Lung (tissue), 17 donors: ENCODE measurements at places on chromosomes 7 and 10. TPM values are rescaled to one million over a fixed set of nuclear protein-coding genes. Genes with fewer than 3 reads are reported as not detected.

DNA sequence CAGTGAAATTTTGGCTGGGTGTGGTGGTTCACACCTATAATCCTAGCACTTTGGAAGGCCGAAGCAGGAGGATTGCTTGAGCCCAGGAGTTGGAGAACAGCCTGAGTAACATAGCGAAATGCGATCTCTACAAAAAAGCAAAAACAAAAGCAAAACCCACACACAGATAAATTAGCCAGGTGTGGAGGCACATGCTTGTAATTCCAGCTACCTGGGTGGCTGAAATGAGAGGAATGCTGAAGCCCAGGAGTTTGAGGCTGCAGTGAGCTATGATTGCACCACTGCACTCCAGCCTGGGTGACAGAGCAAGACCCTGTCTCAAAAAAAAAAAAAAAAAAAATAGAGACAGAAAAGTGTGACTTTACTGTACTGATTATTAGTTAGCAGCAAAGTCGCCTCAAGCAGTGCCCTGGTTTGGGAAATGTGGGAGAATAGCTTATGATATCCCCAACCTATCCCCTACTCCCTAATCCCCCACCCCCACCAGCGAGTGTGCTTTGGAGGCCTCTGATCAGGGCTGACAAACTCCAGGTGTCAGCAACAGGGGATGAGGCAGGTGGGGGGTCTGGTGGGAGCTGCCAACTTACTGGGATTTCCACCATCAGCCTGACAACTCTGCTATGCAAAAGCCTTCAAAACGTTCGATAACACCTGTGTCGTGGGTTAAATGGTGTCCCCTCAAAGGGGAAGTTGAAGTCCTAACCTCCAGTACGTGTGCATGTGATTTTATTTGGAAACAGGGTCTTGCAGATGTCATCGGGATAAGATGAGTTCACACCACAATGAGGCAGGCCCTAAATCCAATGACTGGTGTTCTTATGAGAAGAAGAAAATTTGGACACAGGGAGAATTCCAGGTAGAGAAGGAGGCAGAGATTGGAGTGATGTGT lies 124.7 kb upstream of the SDK1 start:
- DNase-seq = no peak
- H3K4me1 ChIP-seq = peaks cover 2% of the 10 kb centered on the region
- no peak overlapping the region for H3K27ac ChIP-seq
- H3K4me3 ChIP-seq = no peak overlapping the region
- no peaks in the 10 kb centered on the region for H3K27me3 ChIP-seq
- H3K36me3 ChIP-seq = no peaks in the 10 kb centered on the region

GRCh38 chr10:102822222-102822621 lies 15.0 kb downstream of the CYP17A1 start:
- H3K4me1 ChIP-seq = peaks cover 1% of the 10 kb centered on the region
- H3K4me3 ChIP-seq = no peak overlapping the region
- H3K27me3 ChIP-seq = no peaks in the 10 kb centered on the region
- DNase-seq = no peak
- no peaks in the 10 kb centered on the region for H3K36me3 ChIP-seq
- no peak overlapping the region for H3K27ac ChIP-seq

Gene MMP21
- total RNA-seq = 0.46 TPM

DNA sequence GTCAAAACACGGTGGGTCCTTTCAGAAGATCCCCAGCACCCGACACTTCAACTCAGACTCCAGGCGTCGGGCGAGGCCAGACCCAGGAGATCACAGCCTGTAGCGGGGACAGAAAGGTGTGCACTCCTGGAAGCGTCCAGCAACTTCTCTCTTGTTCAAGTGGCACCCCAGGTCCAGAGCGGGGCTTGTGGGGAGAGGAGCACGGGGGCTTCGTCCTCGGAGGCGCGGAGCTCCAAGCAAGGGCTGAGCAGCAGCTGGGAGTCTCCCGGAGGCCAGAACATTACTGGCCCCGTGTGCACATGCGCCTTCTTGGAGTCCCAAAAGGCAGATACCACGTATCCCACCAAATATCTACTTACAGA lies 54.9 kb downstream of the ZRANB1 start:
- H3K36me3 ChIP-seq = peaks cover 66% of the 10 kb centered on the region
- peak; percentile 9 for DNase-seq
- H3K4me1 ChIP-seq = peaks cover 25% of the 10 kb centered on the region
- H3K4me3 ChIP-seq = no peak overlapping the region

Gene COL28A1
- 10.2 TPM for total RNA-seq

DNA sequence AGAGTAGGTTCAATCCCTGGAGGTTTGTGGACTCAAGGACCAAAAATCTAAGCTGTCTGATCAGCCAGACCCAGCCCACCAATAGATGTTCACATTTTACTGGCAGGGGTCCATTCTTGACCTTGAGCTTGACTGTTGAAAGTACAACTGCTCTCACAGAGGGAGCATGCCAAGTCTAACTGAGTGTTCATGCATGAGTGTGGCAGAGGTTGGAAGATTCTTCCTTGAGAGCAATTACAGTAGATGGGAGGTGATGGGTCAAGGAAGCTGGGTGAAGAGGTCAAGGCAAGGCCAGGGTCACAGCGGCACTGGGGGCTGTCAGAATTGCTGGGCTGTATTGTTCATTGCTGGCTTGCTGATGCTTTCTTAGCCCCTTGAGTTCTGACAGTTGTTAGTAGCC lies 202.8 kb upstream of the SVIL start:
- no peaks in the 10 kb centered on the region for H3K27me3 ChIP-seq
- H3K4me1 ChIP-seq = peaks cover 18% of the 10 kb centered on the region

GRCh38 chr7:149248777-149249176 lies 9.3 kb downstream of the ZNF212 start:
- no peak for DNase-seq
- H3K36me3 ChIP-seq = peaks cover 24% of the 10 kb centered on the region
- H3K27ac ChIP-seq = no peak overlapping the region
- no peak overlapping the region for H3K4me3 ChIP-seq
- H3K27me3 ChIP-seq = no peaks in the 10 kb centered on the region

Gene GLI3
- 18.4 TPM for total RNA-seq

DNA sequence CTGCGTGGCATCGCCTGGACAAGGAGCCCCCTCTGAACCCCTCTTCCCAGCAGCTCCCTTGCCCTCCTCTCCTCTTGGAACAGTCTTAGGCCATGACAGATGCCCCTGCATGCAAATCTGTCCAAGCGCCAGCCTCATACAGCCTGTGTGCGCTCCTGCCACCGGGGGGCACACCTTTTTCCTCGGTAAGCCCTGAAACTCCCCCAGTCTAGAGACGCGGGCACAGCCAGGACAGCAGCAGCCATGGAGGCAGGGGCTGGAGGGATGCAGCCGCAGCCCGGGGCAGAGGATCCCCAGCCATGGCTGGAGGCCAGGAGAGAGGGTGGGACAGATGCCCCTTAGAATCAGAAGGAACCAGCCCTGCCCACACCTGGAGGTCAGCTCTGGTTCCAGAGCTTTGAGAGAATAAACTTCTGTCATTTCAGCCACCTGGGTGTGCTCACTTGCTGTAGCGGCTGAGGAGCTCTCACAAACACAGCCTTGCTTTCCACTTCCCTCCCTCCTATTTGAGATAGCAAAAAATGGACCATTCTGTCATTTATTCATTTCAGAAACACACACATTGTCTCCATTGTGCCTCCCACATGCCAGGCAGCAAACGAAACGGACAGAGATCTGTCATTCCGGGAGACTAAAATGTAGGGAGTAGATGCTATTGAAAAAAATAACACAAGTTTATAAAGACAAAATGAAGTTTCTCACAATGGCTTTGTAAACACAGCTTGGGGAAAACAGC lies 241.5 kb downstream of the WDR37 start:
- H3K4me1 ChIP-seq = no peaks in the 10 kb centered on the region
- H3K36me3 ChIP-seq = no peaks in the 10 kb centered on the region

DNA sequence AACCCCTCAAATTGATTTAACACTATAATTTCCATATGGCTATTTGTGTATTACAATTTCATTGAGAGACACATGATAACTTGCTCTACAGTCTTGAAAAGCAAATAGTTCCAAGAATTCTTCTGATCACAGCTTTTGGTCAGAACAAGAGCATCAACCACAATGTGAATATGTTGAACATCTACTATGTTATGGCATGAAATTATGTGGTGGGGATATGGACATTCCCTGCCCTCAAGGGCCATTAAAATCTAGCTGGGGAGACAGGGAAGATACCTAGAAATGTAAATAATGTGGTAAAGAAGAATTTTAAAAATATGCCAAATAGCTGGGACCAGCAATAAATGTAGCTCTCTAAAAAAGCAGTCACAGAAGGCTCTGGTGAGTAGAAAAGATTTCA lies 262.2 kb downstream of the FZD1 start:
- H3K36me3 ChIP-seq = no peaks in the 10 kb centered on the region
- no peak overlapping the region for H3K4me3 ChIP-seq
- no peaks in the 10 kb centered on the region for H3K27me3 ChIP-seq
- H3K27ac ChIP-seq = no peak overlapping the region
- DNase-seq = no peak

- H3K4me3 ChIP-seq = no peak overlapping the region
- H3K36me3 ChIP-seq = no peaks in the 10 kb centered on the region
- no peaks in the 10 kb centered on the region for H3K27me3 ChIP-seq
- H3K27ac ChIP-seq = no peak overlapping the region
Observed at GRCh38 chr7:84674236-84674913, 479.8 kb upstream of the SEMA3A start.

- H3K27ac ChIP-seq = no peak overlapping the region
- H3K27me3 ChIP-seq = no peaks in the 10 kb centered on the region
- DNase-seq = peak; percentile 41
- no peaks in the 10 kb centered on the region for H3K4me1 ChIP-seq
- H3K36me3 ChIP-seq = no peaks in the 10 kb centered on the region
Observed at GRCh38 chr10:131885391-131886165, 15.2 kb upstream of the PPP2R2D start.

GRCh38 chr10:63677001-63677400 lies 155.8 kb downstream of the REEP3 start:
- H3K27ac ChIP-seq = no peak overlapping the region
- peaks cover 6% of the 10 kb centered on the region for H3K4me1 ChIP-seq
- no peaks in the 10 kb centered on the region for H3K27me3 ChIP-seq
- no peak for DNase-seq
- no peak overlapping the region for H3K4me3 ChIP-seq

DNA sequence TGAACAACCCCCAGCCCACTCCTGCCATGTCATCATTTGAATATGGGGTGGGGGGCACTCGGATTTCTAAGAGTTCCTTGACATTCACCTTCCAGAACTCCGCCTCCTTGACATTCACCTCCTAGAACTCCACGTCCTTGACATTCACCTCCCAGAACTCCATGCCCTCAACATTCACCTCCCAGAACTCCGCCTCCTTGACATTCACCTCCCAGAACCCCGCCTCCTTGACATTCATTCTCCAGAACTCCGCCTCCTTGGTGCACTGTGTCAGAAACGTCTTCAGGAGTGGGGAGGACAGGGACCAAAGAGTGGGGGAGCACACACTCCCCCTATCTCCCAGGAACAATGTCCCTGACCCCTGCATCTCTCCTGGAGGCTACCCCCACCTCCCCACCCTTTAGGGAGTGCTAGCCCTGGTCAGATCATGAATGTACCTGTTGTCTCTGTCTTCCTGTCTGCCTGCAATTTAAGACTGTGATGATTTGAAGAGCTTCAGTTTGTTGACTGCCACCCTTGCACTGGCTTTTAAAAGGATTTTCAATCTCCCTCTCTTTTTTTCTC lies 110.1 kb downstream of the NPTX2 start:
- H3K4me3 ChIP-seq = no peak overlapping the region
- no peak for DNase-seq
- H3K36me3 ChIP-seq = no peaks in the 10 kb centered on the region
- no peaks in the 10 kb centered on the region for H3K4me1 ChIP-seq
- H3K27ac ChIP-seq = no peak overlapping the region

DNA sequence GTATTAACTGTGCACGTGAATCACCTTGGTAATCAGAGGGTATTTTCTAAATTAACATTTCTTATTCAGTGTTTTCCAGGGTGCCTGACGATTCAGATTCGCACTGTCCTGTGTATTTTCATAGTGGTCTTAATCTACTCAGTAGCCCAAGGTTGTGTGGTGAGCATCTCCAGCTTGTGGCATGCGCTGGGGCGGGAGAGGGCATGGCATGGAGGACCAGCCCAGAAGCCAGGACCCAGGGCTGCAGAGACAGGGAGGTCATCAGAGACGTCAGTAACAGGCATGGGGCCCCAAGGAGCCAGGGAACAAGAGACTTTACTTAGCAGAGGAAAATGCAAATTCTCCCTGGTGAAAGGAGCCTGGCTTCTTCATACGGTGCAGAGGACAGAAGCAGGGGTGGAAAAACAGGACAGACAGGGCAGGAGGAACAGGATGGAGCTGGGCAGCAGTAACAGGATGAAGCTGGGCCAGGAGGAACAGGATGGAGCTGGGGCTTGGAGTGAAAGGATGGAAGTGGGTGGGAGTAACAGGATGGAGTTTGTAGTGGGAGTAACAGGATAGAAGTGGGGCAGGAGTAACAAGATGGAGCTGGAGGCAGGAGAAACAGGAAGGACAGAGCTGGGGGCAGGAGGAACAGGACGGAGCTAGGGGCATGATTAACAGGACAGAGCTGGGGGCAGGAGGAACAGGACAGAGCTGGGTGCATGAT lies 110.9 kb downstream of the ADCY1 start:
- no peaks in the 10 kb centered on the region for H3K27me3 ChIP-seq
- DNase-seq = no peak
- H3K4me1 ChIP-seq = no peaks in the 10 kb centered on the region

Gene VOPP1
- 64.0 TPM for total RNA-seq

DNA sequence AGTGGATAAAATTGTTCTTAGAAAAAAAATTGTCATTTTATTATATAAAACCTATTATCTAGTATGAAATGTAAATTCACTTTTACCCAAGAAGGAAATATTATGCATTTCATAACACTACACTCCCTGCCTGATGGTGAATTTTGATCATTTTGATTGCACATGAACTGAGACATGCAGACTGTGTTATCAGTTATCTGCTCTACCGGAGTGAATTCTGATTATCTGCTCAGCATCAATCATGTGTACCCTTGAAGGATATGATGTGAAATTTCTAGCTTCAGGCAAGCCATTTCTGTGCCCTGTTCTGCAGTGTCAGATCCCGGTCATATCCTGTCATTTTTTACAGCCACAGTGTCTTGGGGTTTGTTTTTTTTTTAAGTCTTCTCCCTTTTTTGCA lies 85.0 kb upstream of the FGL2 start:
- H3K4me3 ChIP-seq = no peak overlapping the region
- no peaks in the 10 kb centered on the region for H3K27me3 ChIP-seq
- no peak for DNase-seq
- H3K4me1 ChIP-seq = no peaks in the 10 kb centered on the region
- no peaks in the 10 kb centered on the region for H3K36me3 ChIP-seq

DNA sequence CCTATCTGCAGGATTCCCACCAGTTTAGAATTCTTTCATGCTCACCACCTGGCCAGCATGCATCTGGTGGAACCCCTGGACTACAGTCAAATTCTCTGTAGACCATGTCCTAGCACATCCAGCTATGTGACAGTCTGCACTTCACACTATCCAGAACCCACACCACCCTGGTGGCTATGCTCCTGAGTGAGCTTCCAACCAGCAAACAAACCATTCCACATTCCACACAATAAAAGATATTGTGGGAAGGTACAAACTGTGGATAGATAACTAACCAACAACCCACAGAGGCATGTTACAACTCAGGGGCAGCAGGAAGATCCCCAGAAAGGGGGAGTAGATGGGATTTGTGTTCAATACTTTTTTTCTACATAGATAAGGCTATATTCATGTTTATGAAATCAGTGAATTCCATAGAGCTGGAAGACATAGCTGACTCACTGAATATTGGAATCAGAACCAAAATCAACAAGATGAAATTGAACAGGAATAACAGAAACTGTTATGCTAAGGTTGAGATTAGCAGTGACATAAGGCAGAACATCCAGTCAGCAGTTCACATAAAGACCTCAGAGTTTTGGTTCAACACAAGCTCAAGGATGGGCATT lies 72.5 kb downstream of the LRRC17 start:
- H3K36me3 ChIP-seq = no peaks in the 10 kb centered on the region
- no peak for DNase-seq
- no peaks in the 10 kb centered on the region for H3K27me3 ChIP-seq
- H3K4me3 ChIP-seq = no peak overlapping the region
- H3K4me1 ChIP-seq = no peaks in the 10 kb centered on the region

Gene SPAM1
- total RNA-seq = not detected
